ENCODE measurements at places on chromosomes 6 and 20.

DNA sequence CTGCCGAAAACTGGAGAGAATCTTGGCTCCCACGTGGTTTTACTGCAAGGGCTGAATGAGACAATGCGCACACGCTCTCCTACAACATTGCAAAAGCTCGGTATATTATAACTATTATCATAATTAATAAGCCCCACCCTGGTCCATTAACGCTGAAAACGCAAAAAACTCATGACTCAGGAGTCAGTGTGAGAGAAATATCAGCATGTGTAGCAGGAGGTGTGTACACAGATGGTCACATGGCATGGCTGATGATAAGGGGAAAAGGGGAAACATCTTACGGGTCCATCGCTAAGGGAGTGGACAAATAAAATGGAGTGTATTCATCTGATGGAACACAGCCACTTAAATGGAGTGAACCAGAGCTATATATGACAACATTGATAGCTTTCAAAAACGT lies 29.2 kb downstream of the CDH22 start:
- H3K4me3 ChIP-seq, result no peak overlapping the region
- H3K4me1 ChIP-seq, result no peaks in the 10 kb centered on the region
- H3K27me3 ChIP-seq, result peaks cover 67% of the 10 kb centered on the region

- H3K4me3 ChIP-seq, result no peak overlapping the region
- H3K36me3 ChIP-seq, result peaks cover 5% of the 10 kb centered on the region
- peaks cover 27% of the 10 kb centered on the region for H3K4me1 ChIP-seq
- peak overlapping the region; percentile 91 for H3K27ac ChIP-seq
- DNase-seq, result no peak
- H3K27me3 ChIP-seq, result no peaks in the 10 kb centered on the region
These were observed 185.7 kb downstream of the CDKAL1 start for GRCh38 chr6:20719980-20720379.

DNA sequence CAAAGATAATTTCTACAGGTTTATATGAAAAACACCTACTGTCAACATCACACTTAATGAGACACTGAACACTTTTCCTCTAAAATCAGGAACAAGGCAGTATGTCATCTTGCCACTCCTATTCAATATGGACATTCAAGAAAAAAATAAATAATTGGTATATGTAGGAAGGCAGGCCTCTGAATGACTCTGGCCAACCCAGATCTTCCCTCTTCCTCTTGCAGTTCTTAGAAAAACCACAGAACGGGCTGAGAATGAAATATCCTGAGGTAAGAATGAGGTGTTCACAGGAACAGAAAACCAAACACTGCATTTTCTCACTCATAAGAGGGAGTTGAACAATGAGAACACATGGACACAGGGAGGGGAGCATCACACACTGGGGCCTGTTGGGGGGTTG lies 1207.2 kb upstream of the CITED2 start:
- no peaks in the 10 kb centered on the region for H3K27me3 ChIP-seq
- H3K27ac ChIP-seq, result no peak overlapping the region
- no peak for DNase-seq
- peaks cover under 1% of the 10 kb centered on the region for H3K36me3 ChIP-seq

- no peak overlapping the region for H3K4me3 ChIP-seq
- peaks cover 36% of the 10 kb centered on the region for H3K4me1 ChIP-seq
- H3K27me3 ChIP-seq, result no peaks in the 10 kb centered on the region
- DNase-seq, result no peak
- no peaks in the 10 kb centered on the region for H3K36me3 ChIP-seq
These were observed 20.3 kb downstream of the SOX4 start for GRCh38 chr6:21613809-21614208.

DNA sequence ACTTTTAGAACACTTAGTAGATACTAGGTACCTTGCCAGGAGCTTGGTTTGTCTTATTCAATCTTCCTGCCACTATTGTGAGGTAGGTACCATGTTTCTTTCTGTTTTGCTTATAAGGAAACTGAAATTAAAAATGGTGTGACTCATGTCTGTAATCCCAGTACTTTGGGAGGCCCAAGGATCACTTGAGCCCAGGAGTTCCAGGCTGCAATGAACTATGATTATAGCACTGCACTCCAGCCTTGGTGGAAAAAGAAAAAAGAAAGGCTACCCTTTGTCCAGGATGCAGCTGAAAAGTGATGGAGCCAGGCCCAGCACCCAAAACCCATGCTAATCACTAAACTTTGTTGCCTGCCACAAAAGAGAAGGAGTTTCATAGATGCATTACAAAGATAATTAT lies 34.1 kb upstream of the LAMA4 start:
- no peaks in the 10 kb centered on the region for H3K27me3 ChIP-seq
- H3K4me1 ChIP-seq, result peaks cover 21% of the 10 kb centered on the region
- DNase-seq, result no peak
- H3K27ac ChIP-seq, result no peak overlapping the region
- H3K4me3 ChIP-seq, result no peak overlapping the region
- peaks cover 4% of the 10 kb centered on the region for H3K36me3 ChIP-seq

GRCh38 chr6:113450061-113450465 lies 407.1 kb upstream of the MARCKS start:
- H3K4me1 ChIP-seq, result peaks cover 27% of the 10 kb centered on the region
- H3K27me3 ChIP-seq, result no peaks in the 10 kb centered on the region
- peak overlapping the region; percentile 74 for H3K27ac ChIP-seq
- H3K36me3 ChIP-seq, result no peaks in the 10 kb centered on the region
- no peak for DNase-seq
- no peak overlapping the region for H3K4me3 ChIP-seq

DNA sequence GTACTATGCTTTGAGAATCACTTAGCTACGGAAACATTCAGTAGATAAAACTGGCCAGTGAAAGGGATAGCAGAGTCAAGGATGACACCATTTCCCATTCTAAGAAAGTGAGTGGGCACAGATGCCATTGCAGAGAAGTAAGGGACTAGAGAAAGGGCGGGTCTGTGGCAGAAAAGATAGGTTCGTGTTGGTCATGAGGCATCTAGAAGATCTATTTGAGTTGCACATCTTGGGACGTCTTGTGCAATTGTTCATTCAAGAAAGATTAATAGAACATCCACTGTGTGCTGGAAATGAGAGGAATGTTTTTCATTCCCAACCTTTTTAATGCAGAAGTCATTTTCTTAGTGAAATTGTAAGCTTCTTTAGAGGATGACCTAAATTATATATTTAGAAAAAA lies 161.7 kb downstream of the PLCB1 start:
- no peak for DNase-seq
- H3K36me3 ChIP-seq, result no peaks in the 10 kb centered on the region
- H3K27ac ChIP-seq, result no peak overlapping the region
- no peak overlapping the region for H3K4me3 ChIP-seq

DNA sequence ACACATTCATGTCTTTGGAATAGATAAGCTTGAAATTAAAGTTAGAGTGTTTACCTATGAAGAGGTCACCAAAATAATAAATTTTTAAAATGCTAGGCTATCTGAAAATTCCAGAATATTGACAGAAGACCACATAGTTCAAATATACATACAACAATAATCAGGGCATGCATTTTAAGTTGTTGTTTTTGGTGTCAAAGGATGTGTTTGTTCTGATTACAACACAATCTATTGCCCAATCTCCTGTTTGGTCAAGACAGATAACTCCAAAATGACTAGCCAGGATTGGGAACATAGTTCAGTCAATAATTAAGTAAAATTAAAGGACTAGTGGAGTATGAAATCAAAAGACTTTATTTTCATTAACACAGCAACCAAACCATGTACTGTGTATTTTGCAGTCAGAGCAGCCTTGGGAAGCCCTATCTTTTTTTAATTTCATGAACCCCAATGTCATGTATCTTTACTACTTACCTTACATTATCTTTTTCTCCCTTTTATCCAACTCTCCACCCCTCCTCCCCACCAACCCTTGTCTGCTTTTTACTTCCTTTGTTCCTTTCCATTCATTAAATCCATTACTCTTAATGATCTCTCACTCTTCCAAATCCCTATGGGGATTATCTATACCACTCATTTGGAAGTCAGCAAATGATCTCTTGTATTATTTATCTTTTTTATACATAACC lies 111.2 kb downstream of the CDK19 start:
- H3K27me3 ChIP-seq, result no peaks in the 10 kb centered on the region
- peaks cover 4% of the 10 kb centered on the region for H3K36me3 ChIP-seq
- no peak for DNase-seq
- H3K4me3 ChIP-seq, result no peak overlapping the region
